DND-41 (cell line): ENCODE measurements at places on chromosomes 12 and 14.

DNA sequence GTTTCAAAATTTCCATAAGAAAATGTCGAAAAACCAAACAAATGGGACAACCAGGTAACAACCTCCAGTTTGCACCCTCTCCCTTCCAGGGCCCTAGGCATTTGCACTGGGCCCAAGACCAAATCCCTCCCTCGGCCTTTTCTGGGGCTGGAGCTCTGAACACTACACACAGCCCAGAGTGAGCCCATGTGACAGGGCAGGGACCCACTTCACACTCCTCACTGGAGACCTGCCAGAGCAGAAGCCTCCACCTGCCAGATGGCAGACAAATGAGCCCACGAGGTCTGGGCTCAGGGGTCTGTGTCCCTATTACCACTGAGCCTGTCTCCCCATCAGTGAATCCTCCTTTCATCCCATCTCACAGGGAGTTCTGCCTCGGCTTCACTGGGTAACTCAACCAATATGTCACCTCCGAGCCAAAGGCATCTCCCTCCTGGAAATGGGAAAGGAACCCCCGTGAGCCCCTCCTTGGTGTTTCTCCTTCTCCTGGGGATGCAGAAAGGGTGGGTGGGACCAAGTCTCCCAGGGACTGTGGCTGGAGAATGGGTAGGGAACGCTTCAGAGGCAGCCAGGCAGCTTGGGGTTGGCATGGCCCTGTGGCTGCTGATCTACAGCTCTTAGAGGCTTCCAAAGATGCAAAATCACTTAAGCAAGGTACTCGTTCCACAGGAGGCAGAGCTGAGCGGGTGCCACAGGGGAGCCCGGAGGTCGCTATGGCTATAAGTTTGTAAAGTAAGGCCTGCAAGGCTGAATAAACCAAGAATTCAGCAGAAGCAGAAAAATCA is 10.6 kb downstream of the VWF start:
- no peak for DNase-seq

GRCh38 chr14:85332401-85332800 is 197.5 kb upstream of the FLRT2 start:
- DNase-seq, result no peak

DNA sequence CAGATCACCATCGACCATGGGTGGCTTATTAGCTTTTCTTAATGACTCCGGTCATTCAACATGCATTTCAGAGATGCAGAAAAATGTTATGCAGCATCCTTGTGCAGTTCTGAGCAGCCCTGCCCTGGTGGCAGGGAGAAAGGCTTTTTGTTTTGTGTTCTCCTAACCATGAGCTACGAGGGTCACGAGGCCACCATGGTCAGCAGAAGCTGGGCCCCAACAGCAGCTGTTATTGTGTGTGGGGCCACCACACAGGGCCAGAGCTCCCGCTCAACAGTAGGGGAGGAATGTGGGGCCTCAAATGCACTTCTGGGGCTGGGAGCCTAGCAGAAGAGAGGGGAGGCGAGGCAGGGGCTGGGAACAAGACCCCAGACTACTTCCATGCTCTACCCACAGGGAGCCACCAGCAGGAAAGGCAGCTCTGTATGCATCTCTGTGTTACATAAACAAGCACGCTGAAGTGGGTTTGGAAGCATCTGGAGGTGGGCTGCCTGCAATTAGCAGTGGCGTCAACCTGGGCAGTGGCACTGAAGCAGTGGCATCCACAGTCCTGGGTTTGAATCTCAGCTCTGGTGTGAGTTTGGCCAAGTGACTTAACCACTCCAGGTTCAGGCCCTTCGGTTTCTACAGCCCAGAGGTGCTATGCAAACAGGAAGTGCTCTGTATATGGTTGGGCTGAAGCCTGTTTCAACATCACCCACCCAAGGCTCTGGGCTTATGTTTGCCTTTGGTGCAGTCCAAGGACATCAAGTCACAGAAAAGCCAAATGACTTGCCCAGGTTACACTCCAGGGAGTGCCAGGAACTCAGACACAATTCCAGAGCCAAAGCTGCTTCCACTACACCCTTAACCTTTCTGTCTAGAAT is 16.3 kb downstream of the GLTP start:
- no peak for DNase-seq

DNA sequence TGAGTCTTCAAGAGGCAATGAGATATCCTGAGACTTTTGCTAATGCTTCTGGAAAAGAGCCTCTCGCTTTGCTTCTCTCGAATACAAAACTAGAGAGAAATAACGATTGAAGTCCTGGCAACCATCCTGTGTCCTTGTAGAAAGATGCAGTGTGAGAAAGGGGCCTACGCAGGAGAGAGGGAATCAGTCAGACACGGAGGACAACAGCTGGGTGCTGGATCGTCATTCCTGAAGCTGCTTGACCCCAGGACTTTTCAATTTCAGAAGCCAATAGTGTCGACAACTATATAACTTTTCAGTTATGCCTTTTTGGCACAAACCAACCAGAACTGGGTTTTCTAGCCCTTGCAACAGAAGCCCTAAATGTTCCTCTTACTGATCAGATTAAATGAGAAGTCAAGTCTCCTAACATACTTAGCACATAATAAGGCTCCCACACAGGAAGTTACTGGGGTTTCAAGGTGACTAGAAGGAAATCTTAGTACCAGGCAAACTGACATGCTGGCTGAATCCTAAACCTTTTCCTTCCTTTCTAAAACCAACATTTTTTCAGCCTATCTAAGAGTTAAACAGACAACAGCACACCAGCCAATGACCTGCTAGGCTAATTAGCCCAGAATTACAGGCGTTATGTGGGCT is 755.6 kb downstream of the MED13L start:
- DNase-seq, result no peak

DNA sequence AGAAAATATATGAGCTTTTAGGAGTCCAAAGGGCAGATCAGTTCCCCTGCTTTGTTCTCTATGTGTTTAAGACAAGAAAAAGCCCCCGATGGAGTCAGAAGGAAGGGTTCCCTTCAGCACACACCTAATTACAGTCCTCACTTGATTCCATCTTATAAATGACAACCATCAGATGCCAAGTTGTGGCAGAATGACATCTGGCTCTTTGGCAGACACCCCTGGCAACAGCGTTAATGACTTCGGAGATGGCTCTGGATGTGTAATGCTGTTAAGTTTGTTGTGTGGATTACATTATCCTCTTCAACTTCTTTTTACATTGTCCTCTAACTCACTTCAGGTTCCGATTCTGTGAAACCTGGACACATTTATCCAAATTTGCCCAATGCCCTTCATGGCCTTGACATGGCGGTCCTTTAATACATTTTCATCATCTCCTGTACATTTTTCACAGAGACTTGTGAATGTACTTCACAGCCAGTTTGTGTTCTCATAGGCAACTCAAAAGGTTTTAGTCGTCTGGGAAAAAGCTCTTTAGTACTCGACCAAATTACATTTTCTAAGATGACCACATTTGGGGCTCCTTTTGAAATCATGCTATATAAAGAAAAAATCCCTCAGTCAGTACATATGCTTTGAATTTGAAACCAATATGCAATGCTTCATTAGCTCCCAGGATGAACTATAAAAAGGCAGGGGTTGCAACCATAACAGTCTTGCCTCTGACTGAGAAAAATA is 667.8 kb downstream of the NOVA1 start:
- no peak for DNase-seq

- DNase-seq, result no peak
Observed at GRCh38 chr12:19979584-19979983, 388.8 kb upstream of the PDE3A start.

DNA sequence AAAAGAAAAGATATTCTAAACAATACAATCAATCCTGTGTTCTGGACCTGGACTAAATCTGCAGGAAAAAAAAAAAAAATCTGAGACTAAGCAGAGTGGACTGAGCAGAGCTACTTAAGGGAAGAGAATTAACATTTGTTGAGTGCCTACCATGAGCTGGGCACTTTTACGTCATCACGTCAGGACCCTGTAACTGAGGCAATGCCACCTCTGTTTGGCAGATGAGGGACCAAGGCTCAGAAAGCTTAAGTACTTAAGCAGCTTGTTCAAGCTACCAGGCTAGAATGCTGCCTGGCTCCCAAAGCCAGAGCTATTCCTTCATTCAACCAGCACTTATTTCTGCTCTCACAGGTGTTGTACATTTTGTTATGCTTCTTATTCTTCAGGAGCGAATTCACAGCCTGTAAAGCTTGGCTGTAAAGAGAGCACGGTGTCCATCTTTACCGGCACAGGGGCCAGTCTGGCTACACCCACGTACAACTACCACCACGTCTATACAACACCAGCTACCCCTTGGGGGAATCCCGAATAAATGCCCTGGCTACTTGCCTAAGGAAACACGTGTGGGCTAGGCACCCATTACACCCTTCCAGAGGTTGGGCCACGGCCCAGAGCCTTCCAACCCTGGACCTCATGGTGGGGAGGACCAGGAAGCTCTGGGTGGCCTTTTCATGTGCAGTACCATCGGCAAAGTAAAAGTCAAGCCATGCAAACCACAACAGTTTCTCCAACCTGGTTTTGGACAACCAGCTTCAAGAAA is 27.0 kb downstream of the TMCC3 start:
- DNase-seq, result no peak

DNA sequence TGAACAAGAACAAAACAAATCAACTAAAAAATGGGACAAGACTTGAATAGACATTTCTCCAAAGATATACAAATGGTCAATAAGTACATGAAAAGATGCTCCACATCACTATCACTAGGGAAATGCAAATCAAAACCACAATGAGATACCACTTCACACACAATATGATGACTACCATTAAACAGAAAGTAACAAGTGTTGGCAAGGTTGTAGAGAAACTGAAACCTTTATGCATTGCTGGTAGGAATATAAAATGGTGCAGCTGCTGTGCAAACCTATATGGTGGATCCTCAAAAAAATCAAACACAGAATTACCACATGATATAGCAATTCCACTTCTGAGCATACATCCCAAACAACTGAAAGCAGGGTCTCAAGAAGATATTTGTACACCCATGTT is 5.2 kb downstream of the SMAGP start:
- no peak for DNase-seq

DNA sequence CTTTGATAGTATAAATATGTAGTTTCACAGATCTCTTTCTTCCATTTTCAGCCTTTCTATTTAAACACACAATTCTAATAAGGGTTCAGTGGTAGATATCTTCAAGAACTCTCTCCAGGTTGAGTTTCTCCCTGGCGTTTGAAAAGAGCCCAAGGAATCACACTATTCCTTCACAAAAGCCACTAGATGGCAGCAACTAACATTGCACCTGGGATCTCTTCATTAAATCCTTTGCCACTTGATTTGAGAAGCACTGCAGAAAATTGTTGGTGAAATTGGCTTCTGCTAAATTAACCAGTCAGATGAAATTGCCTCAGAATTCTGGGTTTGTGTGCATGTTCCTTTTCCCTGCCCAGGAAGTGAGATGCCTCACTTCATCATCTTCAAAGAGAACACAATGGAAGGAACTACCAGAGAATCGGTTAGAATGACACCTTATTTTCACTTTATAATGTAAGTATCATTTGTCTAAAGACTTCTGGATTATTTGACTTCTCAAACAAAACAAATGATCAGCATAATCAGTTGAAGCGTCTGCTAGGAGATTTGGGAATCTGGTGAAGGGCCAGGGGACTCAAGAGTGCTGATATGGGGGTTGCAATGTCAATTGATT is 6.8 kb downstream of the CCDC198 start:
- DNase-seq, result peak; percentile 13

GRCh38 chr14:91300283-91300895 is 55.9 kb upstream of the GPR68 start:
- DNase-seq, result no peak

DNA sequence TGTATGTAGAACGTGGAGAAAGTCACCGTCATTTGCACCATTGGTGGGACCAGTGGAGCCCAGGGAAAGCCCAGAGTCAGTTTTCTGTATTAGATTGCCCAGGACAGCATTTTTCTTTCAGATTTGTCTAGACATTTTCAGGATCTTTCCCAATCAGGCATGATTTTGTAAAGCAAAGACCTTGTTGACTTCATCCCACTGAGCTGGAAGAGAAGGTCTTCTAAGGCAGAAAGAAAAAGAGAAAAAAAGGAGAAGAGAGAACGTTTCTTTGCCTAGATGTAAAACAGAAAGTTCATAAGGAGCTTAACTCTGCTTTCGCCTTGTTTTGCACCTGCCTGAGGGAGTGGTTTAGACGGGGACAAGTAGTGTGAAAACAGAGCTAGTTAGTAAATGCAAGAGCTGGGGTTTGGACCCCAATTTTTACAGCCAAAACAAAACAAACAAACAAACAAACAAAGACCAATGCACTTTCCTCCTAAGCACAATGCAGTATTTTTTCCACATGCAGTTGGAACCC is 273.1 kb downstream of the ZFP36L1 start:
- no peak for DNase-seq

DNA sequence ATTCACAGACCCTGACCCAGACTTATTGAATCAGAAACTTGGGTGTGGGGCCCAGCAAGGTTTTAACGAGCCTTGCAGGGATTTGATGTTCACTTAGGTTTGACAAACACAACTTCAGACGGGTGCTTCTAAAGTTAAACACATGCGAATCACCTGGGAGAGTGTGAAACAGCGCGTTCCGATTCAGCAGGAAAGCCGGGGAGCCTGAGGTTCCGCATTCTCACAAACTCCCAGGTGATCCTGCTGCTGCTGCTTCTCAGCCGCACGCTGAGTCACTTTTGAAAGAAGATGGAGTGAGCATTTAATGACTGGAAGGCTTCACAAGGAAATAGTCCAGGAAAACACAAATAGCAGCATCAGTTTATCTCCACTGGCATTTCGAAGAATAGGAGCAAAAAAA is 44.2 kb upstream of the DDX11 start:
- no peak for DNase-seq

DNA sequence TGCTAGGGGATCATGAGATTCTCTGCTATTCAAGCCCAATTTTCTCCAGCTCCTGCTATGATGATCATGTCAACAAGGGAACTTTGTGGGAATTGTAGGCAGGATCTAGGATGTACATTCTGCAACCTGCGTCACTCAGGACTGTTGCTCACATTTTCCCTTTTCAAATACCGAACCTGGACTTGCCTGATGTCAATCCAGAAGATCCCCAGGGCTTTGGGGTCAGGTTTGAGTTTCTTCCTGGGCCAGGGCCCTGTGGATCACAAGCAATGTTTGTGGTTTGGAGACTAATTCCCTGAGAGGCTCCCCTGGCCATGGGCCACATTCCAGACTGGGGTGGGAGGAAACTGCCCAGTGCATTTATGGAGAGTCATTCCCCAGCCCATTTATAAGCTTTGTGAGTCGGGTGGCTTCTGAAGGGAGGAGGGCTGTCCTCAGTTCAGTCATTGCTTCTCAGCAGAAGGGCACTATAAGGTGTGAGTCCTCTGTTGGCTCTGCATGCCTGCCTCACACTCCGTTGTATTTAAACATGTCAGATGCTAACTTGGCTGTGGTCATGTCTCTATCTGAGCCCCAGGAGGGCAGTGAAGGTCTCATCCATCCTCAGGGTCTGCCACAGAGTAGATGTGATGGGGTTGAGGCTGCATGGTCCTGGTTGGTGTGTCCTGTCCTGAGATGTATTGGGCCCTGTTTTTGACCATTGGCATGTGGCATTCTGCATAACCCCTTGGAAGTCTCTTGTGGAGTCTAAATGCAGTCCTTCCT is 6.5 kb downstream of the KRT86 start:
- DNase-seq, result no peak
